Stimulated activated CD4-positive, alpha-beta T cell treated with anti-CD3 and anti-CD28 coated beads, Interleukin-4, amount 100 ng/mL, for 4 hours (primary cell): ENCODE measurements at places on chromosomes 3 and 15.

GRCh38 chr3:127440384-127440783 lies 150.1 kb downstream of the TPRA1 start:
- DNase-seq, result no peak

DNA sequence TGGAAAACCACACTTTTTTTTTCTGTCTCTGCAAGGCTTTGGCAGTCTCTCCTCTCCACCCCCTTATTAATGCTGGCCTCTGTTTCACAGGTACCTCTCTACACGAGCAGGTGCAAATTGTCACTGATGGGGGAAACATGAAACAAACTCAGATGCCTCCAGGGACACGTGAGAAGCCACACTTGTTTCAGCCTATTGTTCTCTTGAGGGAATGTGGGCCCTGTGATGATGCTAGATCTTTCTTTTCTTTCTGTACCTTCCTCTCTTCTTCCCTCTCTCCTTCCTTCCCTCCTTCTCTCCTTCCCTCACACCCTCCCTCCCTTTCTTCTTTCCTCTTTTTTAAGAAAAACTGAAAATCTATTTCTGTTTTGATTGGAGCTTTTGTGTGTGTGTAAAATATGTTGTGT lies 5.7 kb upstream of the BLM start:
- DNase-seq, result no peak

GRCh38 chr15:92043283-92043682 lies 189.8 kb downstream of the SLCO3A1 start:
- DNase-seq, result no peak

DNA sequence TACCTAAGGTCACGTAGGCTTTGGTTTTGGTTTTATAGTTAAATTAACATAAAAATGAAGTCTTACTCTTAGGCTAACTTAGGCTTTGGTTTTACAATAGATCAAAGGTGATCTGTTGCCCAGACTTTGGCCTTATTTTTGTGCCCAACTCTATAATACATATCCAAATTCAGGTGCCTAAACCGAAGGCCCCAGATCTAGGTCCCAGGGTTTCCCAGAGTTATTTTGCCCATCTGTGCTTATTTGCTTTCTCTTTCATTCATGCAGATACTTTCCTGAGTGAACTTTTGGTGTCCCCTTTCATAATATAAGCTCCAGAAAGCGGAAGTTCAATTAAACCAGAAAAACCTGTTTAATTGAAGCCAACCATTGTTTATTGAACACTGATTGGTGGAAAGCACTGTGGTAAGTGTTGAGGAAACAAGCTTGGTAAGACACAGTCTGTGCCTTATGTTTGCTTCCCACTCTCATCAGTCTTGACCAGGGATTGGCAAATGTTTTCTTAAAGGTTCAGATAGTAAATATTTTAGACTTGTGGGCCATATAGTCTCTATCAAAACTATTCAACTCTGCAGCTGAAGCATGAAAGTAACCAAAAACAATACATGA lies 209.7 kb downstream of the WDR72 start:
- no peak for DNase-seq

DNA sequence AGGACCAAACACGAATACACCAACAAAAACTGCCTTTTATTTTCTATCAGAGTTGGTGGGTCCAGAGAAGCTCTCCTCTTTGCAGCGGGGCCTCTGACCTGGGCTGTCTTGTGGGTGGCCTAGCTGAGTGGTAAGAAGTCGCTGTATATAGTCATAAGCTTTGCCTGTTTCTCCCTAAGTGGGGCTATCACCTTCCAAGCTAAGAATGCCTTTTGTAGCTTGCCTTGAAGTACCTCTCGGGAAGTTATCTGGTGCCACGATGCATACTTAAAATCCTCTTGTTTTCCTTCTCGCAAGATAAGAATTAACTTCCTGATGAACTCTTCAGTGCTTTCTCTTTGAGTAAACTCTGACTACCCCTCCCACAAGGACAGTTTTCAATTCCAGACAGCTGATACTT lies 178.8 kb downstream of the SYNPR start:
- no peak for DNase-seq

DNA sequence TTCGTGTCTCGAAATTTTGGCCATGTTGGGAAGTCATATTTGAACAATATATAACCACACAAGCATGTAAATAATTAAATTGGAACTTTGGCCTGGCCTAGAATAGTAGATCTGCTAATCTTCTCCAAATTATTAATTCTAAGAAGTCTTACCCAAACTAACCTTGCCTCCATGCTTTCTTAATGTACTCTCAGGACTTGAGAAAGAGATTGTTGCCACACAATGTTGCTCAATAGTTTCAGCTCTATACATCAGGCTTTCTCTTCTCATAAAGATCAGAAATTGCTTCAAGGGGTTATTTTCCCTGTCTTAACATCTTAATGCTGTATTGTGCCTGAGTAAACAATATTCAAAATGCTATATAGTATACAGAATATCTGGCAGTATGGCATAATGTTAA lies 202.7 kb upstream of the LRIG1 start:
- no peak for DNase-seq
